ENCODE measurements at places on chromosomes 12 and 14.

GRCh38 chr14:50082308-50082742, 34.0 kb downstream of the VCPKMT start:
- peak; percentile 64 for DNase-seq

GRCh38 chr12:84619053-84619571, 293.5 kb downstream of the SLC6A15 start:
- DNase-seq = no peak

DNA sequence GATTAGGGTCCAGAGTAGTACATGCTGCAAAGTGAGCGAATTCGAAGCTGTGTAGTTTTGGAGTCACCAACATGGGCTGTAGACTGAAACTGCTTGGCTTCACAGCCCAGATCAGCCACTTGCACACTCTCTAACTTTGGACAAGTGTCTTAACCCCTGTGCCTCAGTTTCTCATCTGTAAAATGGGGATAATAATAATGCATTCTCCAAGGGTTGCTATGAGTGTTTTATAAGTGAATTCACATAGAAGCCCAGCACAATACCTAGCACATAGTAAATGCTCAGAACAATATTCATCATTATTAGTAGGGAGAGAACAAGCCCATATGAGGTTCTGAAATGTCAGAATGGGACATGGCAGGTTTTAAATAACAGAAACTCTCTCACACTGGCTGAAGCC, 10.4 kb downstream of the WSCD2 start:
- DNase-seq = no peak

DNA sequence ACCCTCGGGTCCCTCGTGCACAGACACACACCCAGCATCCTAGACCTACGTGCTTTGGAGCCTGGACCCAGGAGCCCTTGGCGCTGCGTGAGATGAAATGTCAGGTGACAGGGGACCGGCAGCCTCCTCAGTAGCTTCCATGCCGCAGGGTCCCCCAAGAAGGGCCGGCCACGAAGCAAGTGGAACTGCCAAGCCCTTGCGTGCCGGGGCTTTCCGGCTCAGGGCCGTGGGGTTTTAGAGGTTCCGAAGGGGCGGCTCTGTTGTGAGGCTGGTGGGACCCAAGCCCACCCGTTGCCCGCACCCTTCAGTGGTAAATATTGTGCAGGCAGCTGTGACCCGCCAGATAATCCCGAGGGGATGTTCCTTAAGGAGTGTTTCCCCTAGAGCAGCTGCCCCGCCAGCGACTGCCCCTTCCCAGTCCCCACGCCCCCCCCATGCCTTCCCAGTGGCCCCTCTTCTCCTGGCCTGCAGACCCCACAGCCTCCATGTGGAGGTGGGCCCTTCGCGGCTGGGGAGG, 133.7 kb downstream of the ADGRD1 start:
- DNase-seq = no peak

GRCh38 chr12:5654019-5654418, 222.1 kb downstream of the NTF3 start:
- no peak for DNase-seq

- DNase-seq = no peak
These were observed 30.5 kb downstream of the APPL2 start for GRCh38 chr12:105205322-105206048.

DNA sequence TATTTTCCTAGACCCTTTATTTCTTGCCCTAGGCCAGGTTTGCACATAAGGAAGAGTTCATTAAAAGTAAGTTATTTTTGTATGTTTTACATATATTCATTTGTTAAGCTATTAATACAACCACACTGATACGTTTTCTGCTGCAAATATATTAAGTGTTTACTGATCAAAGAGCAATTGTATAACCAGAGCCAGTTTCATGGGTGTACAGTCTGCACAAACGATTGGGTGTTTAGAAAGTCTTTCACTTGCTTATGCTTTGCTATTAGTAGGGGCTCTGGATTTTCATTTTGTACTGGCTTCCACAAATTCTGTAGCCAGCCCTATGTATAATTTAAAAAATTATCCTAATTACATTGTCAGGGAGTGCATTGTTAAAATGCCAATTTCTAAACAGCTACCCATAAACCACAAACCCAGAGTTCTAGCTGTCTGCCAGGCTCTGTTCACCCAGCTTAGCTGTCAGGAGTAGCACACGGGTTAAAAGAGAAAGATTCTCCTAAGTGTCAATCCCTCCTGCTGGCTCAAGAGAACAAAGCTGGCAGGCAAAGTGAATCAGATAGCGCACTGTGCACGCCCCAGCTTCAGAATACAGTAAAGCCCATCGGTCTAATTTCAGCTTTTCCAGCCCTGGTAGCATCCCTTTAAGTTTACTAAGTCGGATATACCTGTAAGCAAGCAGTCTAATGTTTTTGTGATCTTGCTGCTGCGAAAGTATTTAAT, 151.0 kb upstream of the LMO3 start:
- no peak for DNase-seq

- DNase-seq = no peak
These were observed 166.6 kb upstream of the BCL2L14 start for GRCh38 chr12:11904124-11904523.

GRCh38 chr12:75662511-75663159, 151.2 kb upstream of the KRR1 start:
- no peak for DNase-seq

- no peak for DNase-seq
These were observed 21.0 kb upstream of the PPP1R13B start for GRCh38 chr14:103868242-103868897.

DNA sequence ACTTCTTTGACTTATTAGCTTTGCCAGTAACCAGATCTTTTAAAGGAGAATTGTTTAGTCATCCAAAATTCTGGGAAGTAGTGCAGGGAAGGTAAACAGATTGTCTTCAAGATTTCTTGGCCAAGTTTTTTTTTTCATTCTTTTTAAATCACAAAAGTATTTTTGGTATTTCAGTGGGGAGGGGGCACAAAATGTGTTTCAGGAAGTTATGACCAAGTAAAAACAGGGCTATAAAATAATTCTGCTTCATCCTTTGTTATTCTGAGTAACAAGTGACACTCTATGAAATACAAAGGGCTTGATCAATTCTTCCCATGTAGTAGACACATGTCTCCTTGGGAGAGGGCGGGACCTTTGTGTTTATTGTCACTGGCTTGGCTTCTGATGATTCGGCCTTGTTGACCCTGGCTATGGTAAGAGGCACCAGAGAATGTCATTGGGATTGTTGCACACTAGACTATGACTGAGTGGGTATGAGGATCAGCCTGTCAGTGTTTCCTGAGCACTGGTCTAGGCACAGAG, 55.4 kb downstream of the SUSD6 start:
- DNase-seq = no peak

GRCh38 chr12:75854681-75855309, 176.8 kb downstream of the PHLDA1 start:
- no peak for DNase-seq

GRCh38 chr14:72539661-72540315, 354.1 kb downstream of the DPF3 start:
- no peak for DNase-seq

GRCh38 chr12:14665354-14666348, 30.7 kb downstream of the GUCY2C start:
- DNase-seq = no peak

DNA sequence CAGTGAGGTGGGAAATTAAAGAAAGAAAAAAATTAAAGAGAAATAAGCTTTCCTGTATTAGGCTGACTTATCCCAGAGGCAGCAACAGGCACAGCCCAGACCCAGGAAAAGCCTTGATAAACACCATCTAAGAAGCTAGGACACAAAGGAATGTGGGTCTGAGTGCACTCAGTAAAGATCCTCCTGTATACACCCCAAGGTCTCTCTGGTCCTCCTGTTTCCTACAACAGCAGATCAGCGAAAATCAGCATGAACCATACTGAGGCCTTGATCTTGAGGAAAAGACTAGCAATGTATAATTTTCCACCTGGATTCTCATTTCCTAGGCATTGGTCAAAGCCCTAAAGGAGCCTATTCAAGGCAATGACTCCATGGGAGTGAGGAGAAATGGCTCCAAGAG, 486.3 kb upstream of the CCDC196 start:
- DNase-seq = no peak

DNA sequence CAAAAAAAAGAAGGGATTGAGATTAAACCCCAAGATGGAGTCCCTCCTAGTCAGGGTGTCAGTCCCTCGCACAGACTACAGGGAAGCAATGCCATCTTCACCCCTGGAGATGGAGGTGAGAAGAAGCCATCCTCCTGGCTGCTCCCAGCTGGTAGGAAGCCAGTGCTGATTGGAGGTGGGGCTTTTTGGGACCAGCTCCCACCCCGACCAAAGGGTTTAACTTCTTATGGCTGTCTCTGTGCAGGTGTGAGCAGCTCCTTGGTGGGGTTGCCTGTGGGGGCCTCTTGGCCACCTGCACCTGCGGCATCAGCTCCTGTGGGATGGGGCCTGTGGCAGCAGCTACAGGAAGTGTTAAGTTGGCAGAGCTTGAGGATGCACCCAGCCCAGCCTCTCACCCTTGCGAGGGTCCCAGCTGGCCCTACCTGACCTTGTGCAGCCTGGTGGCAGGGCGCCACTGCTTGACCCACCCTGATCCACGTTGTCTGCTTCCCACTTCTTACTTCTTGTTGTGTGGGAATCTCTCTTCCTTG, 3.8 kb upstream of the KRT86 start:
- no peak for DNase-seq

GRCh38 chr14:35215110-35215813, 76.9 kb upstream of the PSMA6 start:
- DNase-seq = no peak

DNA sequence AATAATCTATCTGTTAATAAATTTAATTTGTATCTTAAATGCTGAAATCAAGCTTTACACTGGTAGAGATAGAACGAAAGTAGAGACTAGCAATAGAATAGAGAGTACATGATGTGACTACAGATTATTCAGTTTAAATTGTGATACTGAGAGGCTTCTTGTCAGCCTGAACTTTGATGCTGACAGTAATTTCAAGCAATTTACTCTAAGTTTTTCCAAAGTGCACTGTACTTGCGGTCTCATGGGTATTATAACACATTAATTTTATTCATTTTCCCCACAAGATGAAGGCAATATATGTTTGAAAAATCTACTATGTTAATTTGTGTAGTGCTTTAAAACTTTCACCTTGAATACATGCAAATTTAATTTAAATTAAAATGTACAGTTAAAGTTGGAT, 914.0 kb upstream of the FBXO33 start:
- no peak for DNase-seq

GRCh38 chr12:48852734-48853688, 1.0 kb upstream of the DDX23 start:
- peak; percentile 81 for DNase-seq

- DNase-seq = no peak
These were observed 93.7 kb downstream of the SPTSSA start for GRCh38 chr14:34368115-34368970.

DNA sequence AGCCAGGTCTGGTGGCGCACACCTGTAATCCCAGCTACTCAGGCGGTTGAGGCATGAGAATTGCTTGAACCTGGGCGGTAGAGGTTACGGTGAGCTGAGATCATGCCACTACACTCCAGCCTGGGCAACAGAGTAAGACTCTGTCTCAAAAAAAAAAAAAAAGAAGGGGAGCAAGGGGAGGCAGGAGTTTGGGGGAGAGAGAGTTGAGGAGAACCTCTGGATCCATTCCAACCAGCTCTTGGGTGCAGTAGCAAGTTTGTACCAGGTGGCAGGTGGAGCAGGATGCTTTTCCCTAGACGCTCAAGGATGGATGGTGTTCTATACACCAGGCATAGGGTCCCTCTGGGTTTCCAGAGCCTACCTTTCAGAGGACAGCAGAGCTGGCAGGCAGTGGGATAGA, 1.9 kb downstream of the NFE2 start:
- no peak for DNase-seq

- no peak for DNase-seq
These were observed 24.8 kb downstream of the NUAK1 start for GRCh38 chr12:106113824-106114446.

- no peak for DNase-seq
These were observed 122.0 kb upstream of the DHRS4 start for GRCh38 chr14:23831596-23831995.

- DNase-seq = no peak
These were observed 15.0 kb downstream of the WNT5B start for GRCh38 chr12:1643905-1644533.

- no peak for DNase-seq
These were observed 629.0 kb downstream of the MED13L start for GRCh38 chr12:115648463-115648862.

- DNase-seq = no peak
These were observed 2.7 kb downstream of the RSRC2 start for GRCh38 chr12:122523846-122524718.

GRCh38 chr12:124874188-124874587, 10.5 kb upstream of the SCARB1 start:
- DNase-seq = no peak

DNA sequence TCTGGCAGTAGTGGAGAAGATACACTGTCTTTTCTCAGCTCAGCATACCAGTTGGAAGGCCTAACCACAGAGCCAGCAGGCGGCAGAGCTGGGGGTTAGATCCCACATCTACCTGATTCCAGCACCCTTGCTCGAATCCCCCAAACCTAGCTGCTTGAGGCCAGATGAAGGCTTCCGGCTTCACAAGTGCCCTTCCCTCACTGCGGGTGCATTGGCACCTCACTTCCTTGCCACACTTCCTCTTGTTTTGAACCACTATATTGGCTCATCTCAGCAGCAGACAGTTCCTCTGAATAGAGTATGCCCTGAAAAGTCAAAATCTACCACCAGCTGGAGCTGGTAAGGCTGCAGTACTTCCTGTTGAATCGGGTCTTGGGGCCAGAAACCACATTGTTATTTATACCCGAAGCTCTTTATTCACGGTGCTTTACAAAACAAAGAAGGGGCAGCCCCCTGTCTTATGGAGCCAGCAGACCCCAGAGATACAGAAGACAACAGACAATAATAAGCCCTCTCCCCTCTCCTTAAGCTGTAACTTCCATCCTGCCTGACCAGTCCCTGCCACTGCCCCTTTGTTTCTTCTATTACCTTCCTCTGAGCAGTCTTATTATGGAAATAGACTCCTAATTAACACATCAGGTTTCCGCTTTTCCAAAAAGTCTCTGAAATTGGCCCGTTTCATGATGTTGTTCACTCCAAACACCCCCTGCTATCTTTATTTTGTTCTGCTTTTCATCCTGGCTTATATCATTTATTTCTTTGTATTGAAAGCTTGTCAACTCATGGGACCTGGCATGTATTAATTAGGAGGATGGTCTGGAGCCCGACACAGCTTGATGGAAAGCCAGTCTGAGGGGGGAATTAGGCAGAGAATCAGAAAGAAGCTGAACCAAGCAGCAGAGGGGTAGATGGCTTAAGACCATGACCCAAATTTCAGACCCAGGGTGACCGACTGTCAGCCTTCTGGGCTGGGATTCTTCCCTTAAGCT, 233.5 kb downstream of the EFCAB11 start:
- DNase-seq = peak; percentile 40

DNA sequence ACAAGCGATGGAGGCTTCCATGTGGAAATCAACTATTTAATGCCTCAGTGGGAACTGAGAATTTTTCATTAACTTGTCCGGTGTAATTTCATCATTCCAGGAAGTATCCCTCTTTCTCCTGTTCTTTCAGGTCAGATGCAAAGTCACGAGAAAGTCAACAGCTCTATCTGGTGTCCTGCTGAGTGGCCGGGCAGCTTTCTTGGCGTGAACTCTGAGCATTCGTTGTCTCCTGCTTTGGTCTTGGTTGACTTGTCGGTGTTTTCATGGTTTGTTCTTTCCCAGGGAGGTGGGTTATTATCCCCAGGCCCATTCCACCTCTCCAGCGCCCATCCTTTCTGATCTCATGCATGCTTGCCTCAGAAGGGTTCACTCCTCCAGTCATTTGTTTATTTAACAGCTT, 149.1 kb downstream of the GLT1D1 start:
- no peak for DNase-seq

GRCh38 chr12:6216581-6216980, 16.4 kb downstream of the CD9 start:
- no peak for DNase-seq

GRCh38 chr12:68591734-68592418, 18.8 kb upstream of the RAP1B start:
- peak; percentile 1 for DNase-seq
